ENCODE measurements at places on chromosomes 2 and 18.

GRCh38 chr2:135815269-135815668 is 21.7 kb downstream of the LCT start:
- no peak for DNase-seq

DNA sequence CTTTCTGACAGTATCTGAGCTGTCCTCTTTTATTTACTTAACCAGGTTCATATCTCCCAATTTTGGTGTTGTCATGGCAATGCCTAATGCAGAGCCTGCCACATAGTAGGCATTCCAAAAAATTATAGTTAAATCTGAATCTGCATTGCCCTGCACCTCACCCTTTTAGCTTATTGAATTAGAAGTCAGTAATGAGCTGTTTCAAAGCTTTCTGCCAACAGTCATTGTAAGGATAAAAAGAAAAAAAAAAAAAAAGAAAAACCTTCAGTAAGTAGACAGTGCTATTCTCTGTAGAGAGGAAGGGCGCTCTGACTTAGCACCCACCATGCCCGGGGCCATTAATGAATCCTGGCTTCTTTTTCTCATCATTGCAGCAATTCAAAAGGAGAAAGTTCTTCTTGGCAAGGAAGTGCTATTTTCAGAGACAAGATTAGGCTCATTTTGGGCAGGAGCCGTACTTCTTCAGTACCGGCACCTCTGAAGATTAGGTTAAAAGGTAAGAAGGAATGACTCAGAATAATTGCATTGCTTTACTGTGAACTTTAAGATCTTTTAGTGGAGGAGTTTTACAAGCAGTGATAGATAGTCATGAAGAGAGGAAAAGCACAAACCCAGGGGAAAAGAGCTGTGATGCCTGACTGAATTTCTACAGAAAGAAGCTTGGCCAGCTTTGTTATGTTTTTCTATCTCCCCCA is 2041.2 kb upstream of the PIK3C3 start:
- no peak for DNase-seq

- no peak for DNase-seq
These were observed 4.6 kb upstream of the UGT1A5 start for GRCh38 chr2:233707940-233708644.

GRCh38 chr2:28952836-28953211 is 28.3 kb upstream of the TOGARAM2 start:
- no peak for DNase-seq

DNA sequence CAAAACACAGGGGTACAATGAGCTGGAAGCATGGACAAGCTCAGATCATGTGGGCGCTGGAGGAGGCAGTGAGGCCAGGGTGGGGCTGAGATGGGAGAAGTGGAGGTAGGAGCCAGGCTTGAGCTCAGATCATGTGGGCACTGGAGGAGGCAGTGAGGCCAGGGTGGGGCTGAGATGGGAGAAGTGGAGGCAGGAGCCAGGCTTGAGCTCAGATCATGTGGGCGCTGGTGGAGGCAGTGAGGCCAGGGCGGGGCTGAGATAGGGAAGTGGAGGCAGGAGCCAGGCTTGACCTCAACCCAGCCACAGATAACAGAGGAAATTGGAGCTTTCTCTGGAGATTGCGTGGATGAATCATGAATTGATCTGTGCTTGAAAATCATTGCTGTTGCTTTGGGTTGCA is 48.3 kb upstream of the TMEM18 start:
- DNase-seq, result no peak

- no peak for DNase-seq
These were observed 31.3 kb downstream of the NCK2 start for GRCh38 chr2:105775809-105776559.

DNA sequence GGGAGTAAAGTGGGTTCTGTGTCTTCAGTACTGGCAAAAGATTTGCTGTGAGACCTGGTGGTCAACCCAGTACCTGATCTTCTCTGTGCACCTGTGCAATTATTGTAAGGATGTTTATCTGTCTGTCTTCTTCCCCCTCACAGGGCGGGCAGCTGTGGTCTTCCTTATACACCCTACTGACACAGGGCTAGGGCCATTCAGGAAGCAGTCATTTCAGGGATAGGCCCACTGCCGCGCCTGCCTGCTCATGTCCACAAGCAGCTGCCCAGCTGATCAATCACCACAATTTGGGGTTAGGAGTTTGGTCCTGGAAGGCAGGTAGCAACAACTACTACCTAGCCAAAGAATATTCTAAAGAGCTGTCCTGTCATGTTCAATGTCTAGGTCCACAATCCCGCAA is 1.2 kb upstream of the CNNM4 start:
- DNase-seq, result no peak

GRCh38 chr2:212536817-212537725 is 1.5 kb downstream of the ERBB4 start:
- no peak for DNase-seq

- no peak for DNase-seq
These were observed 117.4 kb upstream of the ACKR3 start for GRCh38 chr2:236452238-236452637.

DNA sequence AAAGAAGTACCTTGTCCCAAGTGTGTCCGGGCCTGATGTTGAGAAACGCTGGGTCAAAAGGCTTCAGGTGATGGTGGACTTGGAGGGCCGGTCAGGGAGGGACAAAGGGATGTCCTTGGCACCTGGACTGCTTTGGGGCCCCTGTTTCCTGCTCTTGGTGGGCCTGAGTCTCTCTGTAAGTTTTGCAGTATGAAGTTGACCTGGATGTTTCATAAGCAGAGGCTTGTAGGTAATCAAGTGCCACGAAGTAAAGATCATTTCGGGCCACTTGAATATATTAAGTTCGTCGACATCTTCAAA is 29.4 kb downstream of the ASAP2 start:
- DNase-seq, result no peak

DNA sequence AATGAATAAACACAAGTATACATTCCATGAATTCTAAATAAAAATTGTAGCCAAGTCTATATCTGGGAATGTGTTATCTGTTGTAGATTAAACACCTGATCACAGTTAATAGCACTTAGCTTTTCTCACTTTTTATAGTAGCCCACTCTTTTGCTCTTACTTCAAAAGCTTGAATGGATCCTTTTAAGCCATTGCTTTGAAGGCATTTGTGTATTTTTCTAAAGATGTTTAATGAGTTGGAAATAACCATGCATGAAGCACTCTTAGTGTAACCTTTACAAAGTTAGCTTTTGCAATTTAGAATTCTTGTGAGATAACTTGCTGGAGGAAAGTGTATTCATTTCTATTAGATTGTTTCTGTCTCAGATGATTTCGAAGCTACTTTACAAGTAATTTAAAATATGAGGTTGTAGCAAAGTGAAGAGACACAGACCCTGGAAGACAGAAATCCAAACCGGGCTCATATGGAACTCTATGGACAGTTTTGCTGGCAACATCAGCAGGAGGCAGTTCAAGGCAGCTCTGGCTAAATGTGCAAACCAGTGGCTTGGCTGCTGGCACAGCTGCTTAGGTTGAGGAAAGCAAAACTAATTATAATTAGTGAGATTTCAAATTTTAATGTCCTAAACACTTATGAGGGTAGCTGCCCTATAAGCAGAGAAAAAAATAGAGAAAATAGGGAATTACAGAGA is 469.8 kb upstream of the ZEB2 start:
- DNase-seq, result no peak

- DNase-seq, result no peak
These were observed 53.8 kb downstream of the TRAPPC12 start for GRCh38 chr2:3433339-3433699.

DNA sequence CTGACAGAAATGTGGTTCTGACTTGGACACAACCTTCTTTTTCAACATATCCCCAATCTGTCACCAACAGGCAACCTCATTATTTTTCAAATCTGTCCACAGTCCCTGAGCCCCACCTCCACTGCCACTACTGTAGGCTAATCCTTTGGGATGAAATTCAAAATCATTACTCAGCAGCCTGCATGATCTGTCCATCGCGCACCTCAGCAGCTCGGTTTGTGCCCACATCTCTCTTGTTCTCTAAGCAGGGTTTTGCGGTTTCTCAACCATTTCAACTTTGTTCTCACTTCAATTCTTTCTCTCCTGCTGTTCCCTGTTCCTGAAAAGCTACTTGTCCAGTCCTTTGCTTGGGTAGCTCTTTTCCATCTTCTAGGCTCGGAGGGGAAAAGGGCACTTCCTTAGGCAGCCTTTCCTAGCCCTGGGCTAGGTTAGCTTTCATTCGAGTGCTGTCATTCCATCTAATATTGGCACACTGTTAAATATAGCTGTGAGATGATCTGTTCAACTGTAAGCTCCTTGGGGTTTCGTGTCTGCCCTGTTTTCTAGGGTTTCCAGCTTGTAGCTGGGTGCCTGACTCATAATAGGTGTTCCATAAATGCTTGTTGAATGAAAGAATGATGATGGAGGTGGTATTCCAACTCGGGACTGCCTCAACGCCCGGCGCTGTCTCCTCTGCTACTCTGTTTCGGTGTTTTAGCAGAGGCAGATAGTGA is 653 bp upstream of the ANKAR start:
- DNase-seq, result no peak

DNA sequence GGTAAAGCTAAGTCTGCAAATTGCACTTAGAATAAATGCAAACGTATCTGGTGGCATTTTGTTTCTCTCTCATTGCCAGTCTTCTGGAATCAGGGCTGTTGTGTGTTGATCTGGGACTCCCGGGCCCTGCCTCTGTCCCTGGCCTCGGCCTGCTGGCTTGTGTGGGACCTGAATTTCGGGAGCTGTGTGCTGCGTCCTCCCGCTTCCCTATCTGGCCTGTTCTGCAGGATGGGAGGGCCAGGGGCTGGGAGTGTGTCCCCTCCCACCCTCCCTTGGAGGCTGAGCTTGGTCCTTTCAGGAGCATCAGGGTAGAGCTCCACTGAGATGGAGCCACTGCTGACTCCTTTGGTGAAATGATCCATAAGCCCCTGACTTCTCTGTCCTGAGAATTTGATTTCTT is 118.5 kb downstream of the ACKR3 start:
- DNase-seq, result no peak

DNA sequence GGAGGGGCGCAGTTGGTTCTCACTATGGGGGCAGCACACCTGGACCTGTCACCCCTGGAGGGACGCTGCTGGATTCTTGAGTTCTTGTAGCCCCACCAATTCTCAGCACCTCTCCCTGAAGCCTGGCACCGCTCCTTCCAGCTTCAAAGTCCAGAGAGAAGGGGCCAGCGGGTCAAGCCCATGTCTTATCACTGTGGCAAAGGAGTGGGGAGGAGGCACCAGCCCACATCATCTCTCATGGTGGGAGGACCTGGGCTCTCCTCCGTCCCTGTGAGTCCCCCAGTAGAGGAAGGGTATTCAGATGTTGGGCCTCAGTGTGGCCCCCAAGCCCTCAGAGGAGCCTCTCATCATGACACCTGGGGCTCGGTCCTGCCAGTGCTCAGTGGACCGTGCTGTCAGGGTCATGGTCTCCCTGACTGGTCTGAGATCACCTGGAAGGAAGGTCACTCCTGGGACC is 67.4 kb downstream of the HS1BP3 start:
- no peak for DNase-seq

DNA sequence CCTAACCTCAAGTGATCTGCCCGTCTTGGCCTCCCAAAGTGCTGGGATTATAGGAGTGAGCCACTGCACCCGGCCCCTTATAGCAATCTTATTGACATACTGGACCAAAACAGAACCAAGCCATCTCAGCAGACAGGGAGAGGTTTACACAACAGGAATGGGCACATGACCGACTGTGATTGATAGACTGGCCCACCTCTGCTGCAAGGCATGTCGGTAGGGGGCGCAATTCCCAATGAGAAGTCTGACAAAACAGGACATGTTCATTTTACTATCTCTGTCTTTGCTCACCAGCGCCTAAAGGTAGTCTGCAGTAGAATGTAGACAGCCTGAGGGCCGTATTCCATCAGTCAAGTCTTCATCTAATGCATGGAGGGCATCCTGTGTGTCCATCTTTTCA is 2.0 kb downstream of the LYPD6B start:
- DNase-seq, result no peak

- no peak for DNase-seq
These were observed 646.6 kb downstream of the NRXN1 start for GRCh38 chr2:50385349-50385748.

DNA sequence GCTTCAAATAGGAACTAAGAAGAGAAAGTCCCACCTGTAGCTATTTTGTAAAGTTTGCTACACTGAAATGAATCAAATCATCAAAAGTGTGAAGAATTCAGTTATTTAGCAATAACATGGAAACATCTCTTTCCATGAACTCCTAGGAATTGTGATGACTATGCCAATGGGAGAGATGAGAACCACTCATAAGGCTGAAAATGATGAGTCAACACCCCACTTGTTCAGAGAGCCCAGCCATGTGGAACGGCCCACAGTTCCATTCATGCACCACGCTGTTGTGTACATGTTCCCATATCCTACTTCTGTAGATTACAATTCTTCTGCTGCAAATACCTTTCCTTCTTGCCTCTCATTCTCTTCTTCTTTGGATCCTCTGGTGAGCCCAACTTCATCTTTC is 645.5 kb upstream of the ID2 start:
- no peak for DNase-seq
